RWPE2 (cell line): ENCODE measurements at places on chromosomes 5 and 9.
A peak's percentile ranks its signal among the peaks of the same experiment; 100 is the strongest.

DNA sequence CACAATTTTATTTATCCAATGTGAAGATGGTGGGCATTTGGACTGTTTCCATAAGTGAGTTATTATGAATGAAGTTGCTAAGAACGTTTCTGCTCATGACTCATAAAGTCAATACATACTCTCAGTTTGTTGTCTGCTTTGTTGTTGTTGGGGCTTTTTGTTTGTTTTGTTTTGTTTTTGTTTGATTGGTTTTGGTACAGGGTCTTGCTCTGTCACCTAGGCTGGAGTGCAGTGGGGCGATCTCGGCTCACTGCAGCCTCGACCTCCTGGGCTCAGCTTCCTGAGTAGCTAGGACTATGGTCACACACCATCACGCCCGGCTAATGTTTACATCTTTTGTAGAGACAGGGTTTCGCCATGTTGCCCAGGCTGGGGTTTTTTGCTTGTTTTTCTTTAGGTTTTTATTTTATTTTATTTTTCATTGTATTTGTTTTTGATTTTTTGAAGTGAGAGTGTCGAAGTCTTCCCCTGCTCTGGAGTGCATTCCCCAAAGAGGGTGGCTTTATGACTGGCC is 18.0 kb downstream of the TRIM7 start:
- no peak for DNase-seq
- no peaks in the 10 kb centered on the region for H3K27me3 ChIP-seq
- H3K36me3 ChIP-seq = no peaks in the 10 kb centered on the region
- H3K27ac ChIP-seq = no peak overlapping the region
- peak overlapping the region; percentile 68 for H3K4me3 ChIP-seq

GRCh38 chr5:179321206-179321987 is 23.9 kb downstream of the ADAMTS2 start:
- DNase-seq = peak; percentile 45
- no peaks in the 10 kb centered on the region for H3K27me3 ChIP-seq
- no peak overlapping the region for H3K27ac ChIP-seq
- H3K4me3 ChIP-seq = no peak overlapping the region
- no peaks in the 10 kb centered on the region for H3K4me1 ChIP-seq

DNA sequence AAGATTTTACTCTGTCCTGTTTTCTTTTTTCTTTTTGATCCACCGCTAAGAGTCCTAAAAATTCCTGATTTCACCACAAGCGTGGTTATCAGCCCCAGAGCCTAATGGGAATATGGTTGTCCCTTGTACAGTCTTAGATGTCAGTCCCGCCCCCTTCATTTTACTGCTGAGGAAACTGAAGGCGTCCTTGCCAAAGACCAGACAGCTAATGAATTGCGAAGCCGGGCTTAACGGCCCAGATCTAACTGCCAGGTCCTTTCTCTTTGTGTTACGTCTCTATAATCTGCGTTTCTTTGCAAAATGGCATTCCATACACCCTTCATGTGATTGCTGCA is 497 bp downstream of the NSA2 start:
- peak overlapping the region; percentile 97 for H3K27ac ChIP-seq
- H3K27me3 ChIP-seq = no peaks in the 10 kb centered on the region
- peaks cover 62% of the 10 kb centered on the region for H3K36me3 ChIP-seq
- no peak for DNase-seq
- H3K4me3 ChIP-seq = peak overlapping the region; percentile 75

GRCh38 chr5:1122511-1123294 is 10.8 kb upstream of the SLC12A7 start:
- H3K27me3 ChIP-seq = peaks cover 2% of the 10 kb centered on the region

GRCh38 chr9:129823542-129823934 is 398 bp downstream of the TOR1A start:
- no peaks in the 10 kb centered on the region for H3K4me1 ChIP-seq
- H3K36me3 ChIP-seq = peaks cover 41% of the 10 kb centered on the region
- peak overlapping the region; percentile 76 for H3K4me3 ChIP-seq

DNA sequence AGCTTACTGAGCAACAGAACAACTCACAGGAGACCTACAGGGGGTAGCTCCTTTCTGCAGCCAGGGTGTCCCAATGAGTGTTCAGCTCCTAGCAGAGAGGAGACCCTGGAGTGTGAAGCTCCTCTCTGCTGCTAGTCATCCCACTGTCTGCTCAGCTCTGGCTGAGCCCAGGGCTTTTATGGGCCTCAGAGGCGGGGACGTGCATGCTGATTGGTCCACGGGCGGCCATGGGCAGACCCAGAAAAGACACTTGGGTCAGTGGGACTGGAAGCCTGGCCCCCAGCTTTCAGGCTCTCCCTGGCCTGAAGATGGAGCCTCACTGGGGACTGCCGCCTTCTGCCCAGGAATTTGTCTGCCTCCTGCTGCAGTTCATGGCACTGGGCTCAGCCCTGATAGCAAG is 40.6 kb downstream of the TSPAN17 start:
- H3K4me3 ChIP-seq = no peak overlapping the region
- no peaks in the 10 kb centered on the region for H3K4me1 ChIP-seq
- H3K27ac ChIP-seq = no peak overlapping the region
- H3K27me3 ChIP-seq = peaks cover 47% of the 10 kb centered on the region
- DNase-seq = no peak
- H3K36me3 ChIP-seq = no peaks in the 10 kb centered on the region
